Stimulated activated CD4-positive, alpha-beta T cell treated with anti-CD3 and anti-CD28 coated beads, TNF-alpha, amount 100 ng/mL, for 48 hours (primary cell): ENCODE measurements at places on chromosomes 16 and 17.

DNA sequence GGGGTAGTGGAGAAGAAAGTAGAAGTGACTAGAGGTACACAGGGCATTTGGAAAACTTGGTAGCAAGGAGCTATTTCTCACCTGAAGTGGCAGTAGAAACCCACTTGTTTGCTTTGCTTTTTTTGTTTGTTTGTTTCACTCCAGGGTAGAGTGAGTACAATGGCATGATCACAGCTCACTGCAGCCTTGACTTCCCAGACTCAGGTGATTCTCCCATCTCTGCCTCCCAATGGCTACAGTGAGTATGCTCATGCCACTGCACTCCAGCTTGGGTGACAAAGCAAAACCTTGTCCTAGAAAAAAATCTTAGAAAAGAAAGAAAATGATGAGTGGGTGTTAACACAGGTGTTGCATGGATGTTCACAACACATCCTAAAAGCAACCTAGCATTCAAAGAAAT is 40.4 kb downstream of the SCNN1G start:
- DNase-seq, result no peak

DNA sequence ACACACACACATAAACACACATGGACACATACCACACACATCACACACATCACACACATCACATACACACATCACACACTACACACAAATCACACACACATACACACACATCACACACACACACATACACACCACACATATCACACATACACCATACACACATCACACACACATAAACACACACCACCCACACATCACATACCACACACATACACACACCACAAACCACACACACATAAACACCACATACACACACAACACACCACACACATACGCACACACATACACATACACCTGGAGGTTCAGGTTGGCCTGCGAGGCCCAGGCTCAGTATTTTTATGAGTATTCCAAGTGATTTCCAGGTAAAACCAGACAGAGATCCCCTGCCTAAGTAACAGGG is 279.5 kb downstream of the FOXL1 start:
- DNase-seq, result no peak

DNA sequence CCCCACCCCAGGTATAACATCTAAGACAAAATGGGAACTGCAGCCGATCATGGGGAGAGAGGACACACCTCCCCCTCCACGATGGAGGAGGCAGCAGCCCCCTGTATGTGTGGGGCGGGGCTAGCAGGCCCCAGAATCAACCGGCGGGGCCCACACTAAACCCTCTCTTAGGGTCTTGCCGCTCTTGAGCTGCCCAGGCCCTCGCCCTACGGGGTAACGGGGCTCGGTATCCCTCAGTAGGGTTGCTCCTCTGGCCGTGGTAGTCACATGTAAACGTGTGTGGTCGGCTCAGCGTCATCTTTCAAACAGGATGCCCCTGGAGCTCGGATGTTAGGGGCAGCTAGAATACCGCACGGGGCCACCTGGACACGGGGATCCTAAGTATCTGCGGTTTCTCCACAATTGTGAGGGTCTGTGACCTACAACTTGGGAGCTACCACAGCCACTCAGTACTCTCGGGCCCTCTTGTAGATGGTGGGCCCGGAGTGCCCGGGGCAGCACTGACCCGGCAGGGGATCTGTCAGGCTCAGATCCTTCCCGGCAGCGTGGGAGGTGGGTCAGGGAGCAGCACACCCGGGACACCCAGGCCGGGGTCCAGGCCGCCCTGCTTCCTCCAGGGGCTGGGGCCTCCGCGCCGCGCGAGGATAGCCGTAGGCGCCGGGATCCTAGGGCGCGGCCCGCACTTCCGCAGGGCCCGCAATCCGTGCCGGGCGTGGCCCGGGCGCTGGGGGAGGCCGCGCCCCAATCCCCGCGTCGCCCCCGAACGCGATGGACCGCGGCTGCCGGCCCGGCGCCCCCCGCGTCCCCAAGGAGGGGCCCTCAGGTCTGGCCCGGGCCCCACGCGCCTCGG is 781 bp downstream of the ARHGDIA start:
- no peak for DNase-seq

DNA sequence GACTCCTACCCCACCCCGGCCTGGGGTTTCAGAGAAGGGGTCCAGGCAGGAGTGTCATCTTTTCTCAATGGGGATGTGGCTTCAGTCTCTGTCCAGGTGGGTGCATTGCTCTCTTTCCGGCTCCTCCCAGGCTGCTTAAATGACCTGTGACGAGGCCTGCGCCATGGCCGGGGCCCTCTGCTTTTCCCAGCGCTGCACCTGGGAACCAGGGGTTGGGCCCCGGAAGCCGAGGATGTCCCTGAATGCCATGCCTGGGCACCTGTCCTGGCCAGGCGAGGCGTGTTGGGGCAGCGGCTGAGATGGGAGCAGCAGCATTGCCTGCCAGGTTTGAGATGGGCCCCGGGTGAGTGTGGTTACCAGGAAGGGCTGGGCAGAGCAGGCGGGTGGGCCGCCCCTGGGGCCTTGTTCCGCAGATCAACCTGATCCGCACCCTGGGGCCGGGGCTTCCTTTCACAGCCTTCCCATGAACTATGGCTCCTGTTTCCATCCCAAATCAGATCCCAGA is 147.4 kb downstream of the SEC14L1 start:
- no peak for DNase-seq

- DNase-seq, result no peak
These were observed 193.9 kb downstream of the PRKCA start for GRCh38 chr17:66496306-66496705.
